ENCODE measurements at places on chromosomes 1 and 21. TPM values are rescaled to one million over a fixed set of nuclear protein-coding genes. Genes with fewer than 3 reads are reported as not detected.

DNA sequence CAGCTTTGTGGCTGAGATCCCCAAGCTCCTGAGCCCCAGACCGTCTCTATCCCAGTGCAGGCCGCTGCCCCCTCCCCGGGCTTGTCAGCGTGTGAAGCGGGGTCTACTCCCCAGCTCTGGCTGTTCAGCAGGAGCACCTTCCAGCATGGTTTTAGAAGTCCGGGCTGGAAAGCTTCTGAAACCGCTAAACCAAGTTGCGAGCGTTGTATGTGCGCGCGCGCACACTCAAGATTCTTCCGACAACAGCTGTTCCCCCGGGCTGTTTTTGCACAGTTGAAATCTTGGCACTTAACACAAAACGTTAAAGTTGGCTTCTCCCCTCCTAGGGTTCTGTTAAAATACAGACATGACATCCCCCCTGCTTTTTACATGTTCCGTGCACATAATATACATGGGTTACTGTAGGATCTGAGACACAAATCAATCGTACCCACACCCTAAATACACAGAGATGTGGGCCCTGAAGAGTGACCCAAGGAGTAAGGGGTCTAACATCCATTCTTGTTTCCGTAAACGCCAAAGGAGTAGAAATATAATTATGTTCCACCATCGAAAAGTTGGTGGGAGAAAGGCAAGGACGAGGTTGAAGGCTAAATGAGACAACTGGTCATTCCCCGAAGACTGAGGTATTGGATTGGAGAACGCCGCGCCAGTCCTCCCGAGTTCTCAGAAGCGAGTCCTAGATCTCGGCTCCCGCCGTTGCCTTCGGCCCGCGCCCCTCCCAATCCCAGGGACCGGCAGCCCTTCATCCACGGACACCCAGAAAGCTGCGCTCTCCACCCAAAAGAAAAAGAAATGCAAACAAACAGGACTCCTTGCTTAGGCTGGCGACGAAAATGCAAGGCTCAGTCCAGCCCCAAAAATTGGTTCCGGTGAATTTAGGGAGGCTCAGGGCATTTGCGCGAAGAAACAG is 1.3 kb downstream of the TBX15 start:
- H3K4me3 ChIP-seq = peak overlapping the region; percentile 22
- no peak overlapping the region for H3K27ac ChIP-seq
- H3K27me3 ChIP-seq = peaks cover 93% of the 10 kb centered on the region
- H3K4me1 ChIP-seq = peaks cover 9% of the 10 kb centered on the region

PTPRC gene
- 18.7 TPM for total RNA-seq

DNA sequence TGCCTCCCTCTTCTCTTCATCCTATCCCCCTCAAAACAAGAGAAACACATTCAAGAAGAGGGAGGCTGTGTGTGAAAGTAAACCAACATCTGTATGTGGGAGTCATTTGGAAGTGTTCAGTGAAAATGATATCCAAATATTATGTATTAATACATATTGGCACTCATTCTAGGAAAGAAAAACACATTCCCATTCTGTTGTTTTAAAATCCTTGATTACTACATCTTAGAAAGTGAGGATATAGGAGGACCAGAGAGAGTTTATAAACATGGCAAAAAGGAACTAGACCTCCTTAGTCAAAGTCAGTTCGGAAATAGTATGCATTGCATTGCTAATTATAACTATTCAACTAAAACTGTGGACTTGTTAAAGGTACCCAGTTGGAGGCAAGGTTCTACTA is 786.6 kb downstream of the ADGRL2 start:
- H3K36me3 ChIP-seq = no peaks in the 10 kb centered on the region
- H3K4me1 ChIP-seq = no peaks in the 10 kb centered on the region
- no peak for DNase-seq
- H3K4me3 ChIP-seq = no peak overlapping the region
- no peaks in the 10 kb centered on the region for H3K27me3 ChIP-seq

EGLN1 gene
- 36.6 TPM for total RNA-seq

GBP5 gene
- 1.3 TPM for total RNA-seq

Data from colonic mucosa (tissue), 4 donors.